ENCODE measurements at places on chromosomes 5 and 9.

GRCh38 chr9:20023210-20023905 is 234.5 kb upstream of the SLC24A2 start:
- no peak for DNase-seq

- no peak for DNase-seq
These were observed 19.1 kb upstream of the LAMC3 start for GRCh38 chr9:130989891-130990290.

DNA sequence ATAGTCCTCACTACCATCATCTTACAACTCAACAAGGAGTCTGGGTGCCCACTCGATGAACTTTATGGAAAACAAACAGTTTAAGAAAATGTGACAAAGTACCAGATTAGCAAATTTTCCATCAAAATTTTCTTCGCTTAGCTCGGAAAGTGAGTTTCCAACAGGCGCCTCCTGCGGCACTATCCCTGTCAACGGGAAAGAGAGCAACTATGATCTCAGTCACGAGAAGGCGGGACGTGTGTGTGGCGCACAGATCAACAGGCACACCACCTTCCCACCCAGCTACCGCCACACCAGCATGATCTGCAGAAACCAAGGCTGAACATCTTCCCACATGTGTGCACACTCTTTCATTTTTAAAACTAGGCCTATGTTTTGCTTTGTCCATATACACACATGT is 13.7 kb upstream of the INPP5E start:
- DNase-seq, result no peak

GRCh38 chr5:40204144-40204543 is 475.6 kb upstream of the PTGER4 start:
- DNase-seq, result no peak

DNA sequence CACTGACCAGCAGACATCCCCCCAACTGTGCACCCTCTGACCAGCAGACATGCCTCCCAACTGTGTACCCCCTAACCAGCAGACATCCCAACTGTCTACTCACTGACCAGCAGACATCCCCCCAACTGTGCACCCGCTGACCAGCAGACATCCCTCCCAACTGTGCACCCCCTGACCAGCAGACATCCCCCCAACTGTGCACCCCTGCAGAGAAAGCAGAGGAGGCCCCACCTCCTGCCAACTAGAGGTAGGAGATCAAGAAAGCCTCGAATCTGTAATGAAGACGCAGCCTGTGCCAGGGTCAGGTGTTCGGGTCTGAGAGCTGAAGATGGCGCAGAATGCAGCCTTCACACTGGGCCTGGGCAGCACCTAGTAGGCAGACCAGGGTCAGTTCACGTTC is 29.8 kb upstream of the NSMF start:
- DNase-seq, result no peak

Measured in HuH-7.5 (cell line).